Heart left ventricle (tissue), 16 donors: ENCODE measurements at places on chromosomes 5 and 9. TPM values are rescaled to one million over a fixed set of nuclear protein-coding genes. Genes with fewer than 3 reads are reported as not detected.

Gene C5orf22
- total RNA-seq: 27.3 TPM

Gene PCDHA2
- not detected for total RNA-seq

Gene SUSD3
- not detected for total RNA-seq

Gene CLTA
- total RNA-seq: 53.6 TPM

Gene NDST1
- 79.4 TPM for total RNA-seq

Gene FOXD1
- total RNA-seq: not detected
